Stomach (tissue), 19 donors: ENCODE measurements at places on chromosomes 3 and 15. TPM values are rescaled to one million over a fixed set of nuclear protein-coding genes. Genes with fewer than 3 reads are reported as not detected.

GRCh38 chr15:91047545-91048199 lies 25.3 kb upstream of the VPS33B start:
- H3K4me3 ChIP-seq, result no peak overlapping the region
- no peaks in the 10 kb centered on the region for H3K27me3 ChIP-seq
- DNase-seq, result no peak
- no peak overlapping the region for H3K27ac ChIP-seq
- no peaks in the 10 kb centered on the region for H3K36me3 ChIP-seq

DNA sequence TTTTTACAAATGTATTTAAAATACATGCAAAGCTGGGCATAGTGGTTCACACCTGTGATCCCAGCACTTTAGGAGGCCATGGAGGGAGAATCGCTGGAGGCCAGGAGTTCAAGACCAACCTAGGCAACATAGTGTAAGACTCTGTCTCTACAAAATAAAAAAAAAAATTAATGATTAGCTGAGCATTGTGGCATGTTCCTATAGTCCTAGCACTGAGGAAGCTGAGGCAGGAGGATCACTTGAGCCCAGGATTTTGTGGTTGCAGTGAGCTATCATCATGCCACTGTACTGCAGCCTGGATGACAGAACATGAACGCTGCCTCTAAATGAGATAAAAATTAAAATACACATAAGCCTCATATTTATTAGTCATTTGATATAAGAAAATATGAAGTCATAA lies 142.8 kb downstream of the TCF12 start:
- H3K27me3 ChIP-seq, result no peaks in the 10 kb centered on the region
- DNase-seq, result no peak
- H3K36me3 ChIP-seq, result no peaks in the 10 kb centered on the region
- H3K27ac ChIP-seq, result no peak overlapping the region
- H3K4me3 ChIP-seq, result no peak overlapping the region
- H3K4me1 ChIP-seq, result peaks cover 10% of the 10 kb centered on the region

ZNF620 gene
- not detected for total RNA-seq

GRCh38 chr3:59436164-59436958 lies 386.5 kb upstream of the CFAP20DC start:
- no peaks in the 10 kb centered on the region for H3K4me1 ChIP-seq
- no peak for DNase-seq
- H3K4me3 ChIP-seq, result no peak overlapping the region
- H3K27ac ChIP-seq, result no peak overlapping the region
- H3K36me3 ChIP-seq, result no peaks in the 10 kb centered on the region

GRCh38 chr3:194672876-194673275 lies 885 bp upstream of the LSG1 start:
- DNase-seq, result peak; percentile 32
- peak overlapping the region; percentile 78 for H3K4me3 ChIP-seq
- H3K27ac ChIP-seq, result peak overlapping the region; percentile 95
- no peaks in the 10 kb centered on the region for H3K27me3 ChIP-seq

- no peak overlapping the region for H3K4me3 ChIP-seq
- no peak overlapping the region for H3K27ac ChIP-seq
- no peaks in the 10 kb centered on the region for H3K4me1 ChIP-seq
- H3K27me3 ChIP-seq, result no peaks in the 10 kb centered on the region
Observed at GRCh38 chr3:55329849-55330248, 157.3 kb downstream of the WNT5A start.

FES gene
- 49.1 TPM for total RNA-seq

DNA sequence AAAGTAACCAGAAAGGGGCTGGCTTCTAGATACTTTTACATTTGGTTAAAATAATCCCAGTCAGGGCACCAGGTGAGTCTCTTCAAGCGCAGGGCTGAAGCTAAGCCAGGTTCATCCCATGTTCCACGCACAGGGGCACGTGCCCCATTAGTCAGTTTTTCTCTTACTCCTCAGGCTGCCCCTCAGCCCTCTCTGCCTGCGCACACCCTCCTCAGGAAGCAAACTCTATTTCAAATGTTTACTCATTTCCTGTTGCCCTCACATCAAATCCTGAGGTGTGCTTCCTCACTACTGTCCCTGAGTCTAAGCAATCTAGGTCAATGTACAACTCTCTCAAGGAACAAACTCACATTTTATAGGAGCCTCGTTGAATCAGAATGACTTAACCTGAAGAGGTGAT lies 48.5 kb downstream of the THBS1 start:
- no peaks in the 10 kb centered on the region for H3K36me3 ChIP-seq
- peak overlapping the region; percentile 31 for H3K27ac ChIP-seq
- H3K4me3 ChIP-seq, result no peak overlapping the region
- peaks cover 9% of the 10 kb centered on the region for H3K4me1 ChIP-seq
- DNase-seq, result peak; percentile 37

DNA sequence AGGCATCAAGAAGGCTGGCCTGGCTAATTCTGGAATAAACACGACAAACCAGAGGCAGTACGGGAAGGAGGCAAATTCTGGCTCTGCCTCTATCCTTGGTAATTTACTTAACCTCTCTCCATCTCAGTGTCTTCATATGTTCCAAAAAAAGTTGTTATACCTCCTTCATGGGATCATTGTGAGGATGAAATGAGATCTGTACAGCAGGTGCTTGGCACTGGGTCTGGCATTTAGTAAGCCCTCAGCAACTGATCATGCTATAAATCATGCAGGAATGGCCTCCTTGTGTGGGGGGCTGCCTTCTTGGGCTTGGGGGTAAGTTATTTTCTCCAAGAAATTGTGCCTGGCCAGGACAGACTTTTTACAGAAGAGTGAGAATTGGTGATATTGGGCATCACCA lies 38.3 kb upstream of the TRA2B start:
- DNase-seq, result no peak
- no peaks in the 10 kb centered on the region for H3K36me3 ChIP-seq

VEPH1 gene
- total RNA-seq, result not detected

GRCh38 chr15:89017370-89018066 lies 70.7 kb upstream of the ABHD2 start:
- H3K4me3 ChIP-seq, result peak overlapping the region; percentile 18
- DNase-seq, result peak; percentile 77
- peaks cover 40% of the 10 kb centered on the region for H3K4me1 ChIP-seq

GPR149 gene
- not detected for total RNA-seq

DNA sequence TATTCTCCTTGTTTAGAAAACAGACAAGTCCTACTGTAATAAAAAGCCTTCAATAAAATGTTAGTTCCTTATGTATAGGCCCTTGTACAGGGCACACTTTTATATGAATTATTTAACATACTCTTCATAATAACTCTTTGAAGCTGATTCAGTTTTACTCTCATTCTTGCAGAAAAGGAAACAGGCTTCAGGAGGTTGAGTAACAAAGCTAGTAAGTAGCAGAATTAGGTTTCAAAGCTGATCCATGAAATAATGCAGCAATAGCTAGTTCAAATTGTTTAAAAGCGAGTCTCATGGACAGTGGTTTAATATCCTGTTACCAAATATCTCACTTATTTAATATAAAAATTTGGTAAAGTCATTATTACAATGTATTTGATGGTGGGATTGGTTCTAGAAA lies 25.0 kb downstream of the TCF12 start:
- DNase-seq, result no peak

DNA sequence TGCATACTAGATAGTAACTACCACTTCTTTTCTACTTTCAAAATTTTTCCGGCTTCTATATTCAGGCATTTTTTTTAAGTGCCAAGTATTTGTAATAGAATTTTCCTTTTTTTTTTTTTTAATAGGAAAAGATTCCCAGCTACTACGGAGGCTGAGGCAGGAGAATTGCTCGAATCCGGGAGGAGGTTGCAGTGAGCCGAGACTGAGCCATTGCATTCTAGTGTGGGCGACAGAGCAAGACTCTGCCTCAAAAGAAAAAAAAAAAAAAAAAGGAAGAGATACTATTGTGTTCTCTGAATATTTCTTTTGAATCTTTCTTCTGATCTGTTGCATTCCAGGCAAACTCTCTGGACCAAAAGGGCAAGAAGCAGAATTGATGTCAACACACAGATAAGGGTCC lies 557.3 kb downstream of the FGF12 start:
- H3K27ac ChIP-seq, result no peak overlapping the region
- no peaks in the 10 kb centered on the region for H3K36me3 ChIP-seq
- no peak overlapping the region for H3K4me3 ChIP-seq
- no peak for DNase-seq

DNA sequence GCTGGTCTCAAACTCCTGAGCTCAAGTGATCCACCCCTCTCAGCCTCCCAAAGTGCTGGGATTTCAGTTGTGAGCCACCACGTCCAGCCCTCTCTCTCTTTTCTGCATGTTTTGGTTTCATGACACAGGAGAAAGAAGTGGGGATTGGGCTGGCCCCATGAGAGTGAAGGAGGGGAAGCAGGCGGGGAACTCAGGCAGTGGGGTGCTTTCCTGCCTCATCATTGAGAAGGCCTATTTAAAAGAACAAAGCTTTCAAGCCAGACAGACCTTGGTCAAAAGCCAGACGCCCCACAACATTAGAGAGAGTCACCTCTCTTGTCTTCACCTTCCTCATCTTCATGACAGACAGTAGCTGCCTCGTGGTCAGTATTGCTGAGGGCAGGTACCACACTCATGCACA lies 15.9 kb downstream of the PSTPIP1 start:
- H3K27me3 ChIP-seq, result no peaks in the 10 kb centered on the region
- no peak overlapping the region for H3K4me3 ChIP-seq
- H3K36me3 ChIP-seq, result no peaks in the 10 kb centered on the region
- no peak overlapping the region for H3K27ac ChIP-seq
- no peak for DNase-seq
- peaks cover 2% of the 10 kb centered on the region for H3K4me1 ChIP-seq

- no peak overlapping the region for H3K27ac ChIP-seq
- no peaks in the 10 kb centered on the region for H3K36me3 ChIP-seq
- no peaks in the 10 kb centered on the region for H3K4me1 ChIP-seq
- no peaks in the 10 kb centered on the region for H3K27me3 ChIP-seq
- H3K4me3 ChIP-seq, result no peak overlapping the region
Observed at GRCh38 chr3:157384491-157384890, 52.2 kb upstream of the PTX3 start.

DNA sequence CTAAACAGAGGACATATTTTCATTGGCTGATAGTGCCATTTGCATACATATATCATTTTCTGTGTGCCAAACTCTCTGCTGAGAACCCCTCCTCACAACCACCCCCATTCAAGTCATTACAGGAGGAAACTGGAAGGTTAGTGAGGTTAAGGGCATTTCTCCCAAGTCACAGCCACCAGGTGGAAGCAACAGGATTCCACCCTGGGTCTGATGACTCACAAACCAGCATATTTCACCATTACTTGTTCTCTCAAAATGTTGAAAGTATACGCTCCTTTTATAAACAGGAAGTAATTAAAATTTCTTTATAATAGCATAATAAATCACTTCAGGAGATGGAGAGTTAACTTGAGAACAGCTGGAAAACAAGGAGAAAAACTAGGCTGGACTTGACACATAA lies 398.6 kb upstream of the WNT5A start:
- DNase-seq, result no peak
- no peak overlapping the region for H3K4me3 ChIP-seq
- H3K4me1 ChIP-seq, result no peaks in the 10 kb centered on the region
- no peaks in the 10 kb centered on the region for H3K27me3 ChIP-seq
- H3K36me3 ChIP-seq, result no peaks in the 10 kb centered on the region

DNA sequence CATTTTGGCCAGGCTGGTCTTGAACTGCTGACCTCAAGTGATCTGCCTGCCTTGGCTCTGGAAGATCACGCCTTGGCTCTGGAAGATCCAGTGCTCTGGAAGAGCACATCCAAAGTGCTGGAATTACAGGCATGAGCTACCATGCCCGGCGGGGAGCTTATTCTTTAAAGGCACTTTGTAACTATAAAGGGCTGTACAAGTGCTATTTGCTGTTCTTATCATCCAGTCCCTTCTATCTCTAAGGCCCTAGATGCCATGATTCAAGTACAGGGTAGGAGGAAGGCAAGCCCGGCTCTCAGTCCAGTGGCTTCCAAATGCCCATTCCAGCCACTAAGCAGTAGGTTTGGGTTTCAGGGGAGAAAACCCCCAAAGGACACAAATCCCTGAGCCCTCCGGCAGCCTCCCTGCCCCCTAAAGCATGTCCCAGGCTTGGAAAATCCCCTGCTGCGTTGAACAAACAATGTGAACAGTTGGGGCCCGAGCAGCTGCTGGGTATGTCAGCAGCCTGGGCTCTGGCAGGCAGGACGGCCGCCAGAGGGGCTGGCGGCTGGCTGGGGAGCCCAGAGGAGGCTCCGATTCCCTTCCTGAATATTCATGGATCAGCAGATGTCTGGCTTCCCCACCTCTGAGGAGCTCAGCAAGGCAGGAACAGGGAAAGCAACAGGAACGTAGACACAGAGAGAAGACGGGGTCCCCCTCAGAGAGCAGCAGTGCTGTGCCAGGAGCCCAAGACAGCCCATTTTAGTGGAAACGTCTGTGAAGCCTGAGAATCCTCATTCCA lies 7.7 kb downstream of the IGDCC4 start:
- DNase-seq, result no peak
- H3K27ac ChIP-seq, result no peak overlapping the region

DNA sequence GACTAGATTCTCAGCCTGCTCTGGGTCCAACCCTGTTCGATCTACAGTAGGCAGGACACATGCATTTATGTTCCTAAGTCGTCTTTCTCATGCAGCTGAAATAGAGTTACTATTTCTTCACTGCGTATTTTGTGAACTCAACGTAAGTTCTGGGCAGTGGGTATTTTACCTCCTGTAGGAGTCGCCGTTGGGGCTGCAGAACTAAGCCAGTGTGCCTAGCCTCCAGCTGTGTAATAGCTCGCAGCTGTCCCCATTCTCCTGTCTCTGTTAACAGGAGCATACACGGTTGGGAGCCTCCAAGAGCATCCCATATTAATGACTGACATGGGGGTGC lies 58.4 kb upstream of the HRH1 start:
- H3K27ac ChIP-seq, result no peak overlapping the region
- H3K4me3 ChIP-seq, result no peak overlapping the region
- H3K27me3 ChIP-seq, result peaks cover 26% of the 10 kb centered on the region
- peaks cover 17% of the 10 kb centered on the region for H3K4me1 ChIP-seq
- H3K36me3 ChIP-seq, result no peaks in the 10 kb centered on the region
